ENCODE measurements at places on chromosomes 2 and 18.

GRCh38 chr2:70954886-70955285, 19.2 kb downstream of the ATP6V1B1 start:
- H3K4me1 ChIP-seq, result no peaks in the 10 kb centered on the region
- DNase-seq, result no peak
- no peaks in the 10 kb centered on the region for H3K36me3 ChIP-seq
- no peak overlapping the region for H3K4me3 ChIP-seq
- peaks cover 3% of the 10 kb centered on the region for H3K27me3 ChIP-seq

GRCh38 chr2:113760400-113760799, 4.0 kb upstream of the SLC35F5 start:
- H3K4me3 ChIP-seq, result no peak overlapping the region
- no peak for DNase-seq

GRCh38 chr2:210049831-210050230, 47.4 kb downstream of the RPE start:
- H3K27ac ChIP-seq, result no peak overlapping the region
- no peaks in the 10 kb centered on the region for H3K27me3 ChIP-seq
- DNase-seq, result no peak
- no peak overlapping the region for H3K4me3 ChIP-seq

DNA sequence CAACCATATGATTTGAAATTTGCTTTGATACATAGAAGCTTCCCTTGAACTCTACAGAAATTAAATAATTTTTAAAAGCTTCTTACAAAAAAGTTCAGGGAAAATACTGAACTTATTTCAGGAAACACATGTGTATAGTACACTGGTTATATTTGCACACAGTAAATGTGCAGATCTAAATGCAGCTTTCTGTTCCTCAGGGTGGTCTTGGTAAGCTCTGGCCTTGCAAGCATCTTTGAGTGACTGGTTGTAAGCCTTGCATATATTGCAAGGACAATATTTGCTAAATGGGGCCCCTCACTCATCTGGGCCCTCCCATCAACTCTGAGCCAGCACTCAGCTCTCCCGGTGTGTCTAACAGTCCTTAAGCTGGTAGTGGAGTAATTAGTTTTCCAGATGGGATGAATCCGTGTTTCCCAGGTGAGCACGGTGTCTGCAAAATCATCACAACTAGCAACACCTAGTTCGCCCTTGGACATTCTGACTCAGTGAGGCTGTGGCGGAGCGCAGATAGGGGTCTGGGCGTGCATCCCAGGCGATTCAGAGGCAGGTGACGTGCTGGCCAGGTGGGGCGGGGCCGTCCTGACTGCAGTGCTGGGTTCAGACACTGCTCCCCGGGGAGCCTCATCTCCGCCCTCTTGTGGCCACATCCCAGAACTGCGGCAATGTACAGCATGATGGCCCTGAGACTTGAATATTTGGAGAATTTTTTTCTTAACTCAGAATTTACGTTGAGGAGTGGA, 149.6 kb downstream of the MBP start:
- no peaks in the 10 kb centered on the region for H3K36me3 ChIP-seq
- H3K4me3 ChIP-seq, result no peak overlapping the region
- no peak overlapping the region for H3K27ac ChIP-seq
- DNase-seq, result peak; percentile 88

DNA sequence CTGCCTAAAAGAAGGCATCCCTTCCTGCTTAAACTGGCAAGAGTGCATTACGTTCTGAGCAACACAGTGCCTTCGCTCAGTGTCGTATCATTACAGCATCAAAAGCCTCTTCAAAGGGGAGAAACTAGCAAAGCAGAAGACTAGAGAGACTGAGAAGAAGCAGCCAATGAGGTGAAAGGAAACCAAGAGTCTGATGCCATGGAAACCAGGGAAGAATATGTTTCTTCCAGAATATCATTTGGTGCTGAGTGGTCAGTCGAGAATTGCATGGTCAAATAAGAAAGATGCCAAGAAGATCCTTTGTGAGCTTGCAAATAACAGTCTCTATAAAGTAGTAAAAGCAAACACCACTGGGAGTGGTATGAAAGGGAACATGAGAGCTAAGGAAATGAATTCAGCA, 312.1 kb upstream of the CHST9 start:
- H3K27me3 ChIP-seq, result no peaks in the 10 kb centered on the region
- H3K4me3 ChIP-seq, result no peak overlapping the region
- DNase-seq, result no peak

DNA sequence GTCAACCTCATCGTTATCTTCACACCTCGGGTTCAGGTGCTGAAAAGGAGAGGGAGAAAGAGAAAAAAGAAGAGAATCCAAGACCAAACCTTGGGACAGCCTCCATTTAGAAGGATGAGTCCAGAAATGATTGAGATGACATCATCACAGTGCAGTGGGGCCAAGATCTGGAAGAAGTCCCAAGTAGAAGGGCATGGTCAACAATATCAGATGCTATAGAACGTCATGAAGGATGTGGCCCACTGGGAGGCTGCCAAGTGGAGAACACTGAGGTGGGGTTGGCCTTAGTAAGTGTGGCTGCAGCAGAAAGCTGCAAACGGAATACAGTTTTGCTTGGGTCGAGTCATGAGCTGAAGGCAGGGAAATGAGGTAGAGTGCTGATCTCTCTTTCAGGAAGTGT, 91.1 kb upstream of the FZD7 start:
- no peak for DNase-seq
- H3K4me1 ChIP-seq, result no peaks in the 10 kb centered on the region
- no peaks in the 10 kb centered on the region for H3K36me3 ChIP-seq
- no peak overlapping the region for H3K27ac ChIP-seq
- no peaks in the 10 kb centered on the region for H3K27me3 ChIP-seq

DNA sequence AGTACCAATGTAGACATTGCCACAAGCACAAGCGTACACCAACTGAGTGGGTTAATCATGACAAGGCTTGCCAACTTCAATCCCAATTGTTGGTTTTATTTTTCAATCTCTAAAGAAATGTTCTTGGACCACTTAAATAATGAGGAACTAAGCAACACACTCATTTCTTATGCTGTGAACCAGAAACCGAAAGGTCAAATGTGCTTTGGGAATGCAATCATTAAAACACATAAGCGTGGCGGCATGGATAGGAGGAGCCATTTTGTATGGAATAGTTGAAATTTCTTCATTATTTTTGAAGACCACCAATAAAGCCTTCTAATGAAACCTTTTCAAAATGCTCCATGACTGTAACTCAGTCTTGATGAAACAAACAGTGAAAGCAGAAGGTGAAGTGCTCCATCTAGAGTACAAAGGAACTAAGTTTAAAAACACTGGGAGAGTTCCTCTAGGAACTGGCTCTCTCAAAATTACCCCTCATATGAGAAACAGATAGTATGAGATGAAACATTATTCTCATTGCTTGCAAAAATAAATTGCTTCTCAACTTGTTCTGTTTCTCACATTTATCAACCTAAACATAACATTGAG, 113.2 kb upstream of the CHST9 start:
- no peaks in the 10 kb centered on the region for H3K27me3 ChIP-seq
- peak overlapping the region; percentile 9 for H3K4me3 ChIP-seq
- no peaks in the 10 kb centered on the region for H3K4me1 ChIP-seq
- H3K27ac ChIP-seq, result no peak overlapping the region

DNA sequence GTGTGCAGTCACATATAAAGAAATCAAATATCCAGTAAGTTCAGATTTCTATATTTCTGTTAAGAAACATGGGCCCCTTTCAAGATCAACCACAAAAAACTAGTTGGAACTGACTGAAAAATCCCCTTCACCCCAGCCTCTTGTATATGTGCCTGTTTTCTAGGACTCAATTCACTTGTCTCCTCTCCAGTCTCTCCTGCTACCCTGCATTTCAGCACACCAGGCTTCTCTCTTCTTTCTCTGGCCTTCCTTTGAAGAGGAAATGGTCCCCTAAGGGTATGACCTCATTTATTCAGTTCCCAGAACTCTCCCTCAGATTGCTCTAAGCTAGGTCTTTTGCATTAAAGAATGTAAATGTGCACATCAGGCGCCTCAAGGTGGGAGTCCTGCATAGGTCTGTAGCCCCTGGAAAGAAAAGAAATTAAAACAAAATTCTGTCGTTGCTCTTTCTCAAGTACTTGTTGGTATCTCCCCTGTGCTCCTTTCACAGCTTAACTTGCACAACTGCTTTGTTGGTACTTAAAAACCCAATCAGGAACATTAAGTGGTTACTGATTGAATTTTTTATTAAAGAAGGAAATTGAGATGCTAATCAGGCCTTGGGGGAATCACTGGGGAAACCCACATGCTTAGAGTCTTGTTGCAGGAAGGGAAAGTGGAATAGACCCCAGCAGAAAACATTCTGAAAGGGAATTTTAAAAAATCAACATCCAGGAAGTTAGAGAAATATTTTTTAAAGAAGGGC, 278.4 kb downstream of the AGPS start:
- peaks cover 8% of the 10 kb centered on the region for H3K4me1 ChIP-seq
- no peaks in the 10 kb centered on the region for H3K36me3 ChIP-seq
- no peak overlapping the region for H3K27ac ChIP-seq
- no peak for DNase-seq
- no peak overlapping the region for H3K4me3 ChIP-seq

GRCh38 chr18:48993586-48993985, 42.8 kb upstream of the SMAD7 start:
- H3K4me3 ChIP-seq, result no peak overlapping the region
- no peaks in the 10 kb centered on the region for H3K27me3 ChIP-seq
- H3K4me1 ChIP-seq, result peaks cover 11% of the 10 kb centered on the region
- H3K36me3 ChIP-seq, result no peaks in the 10 kb centered on the region
- peak overlapping the region; percentile 34 for H3K27ac ChIP-seq

DNA sequence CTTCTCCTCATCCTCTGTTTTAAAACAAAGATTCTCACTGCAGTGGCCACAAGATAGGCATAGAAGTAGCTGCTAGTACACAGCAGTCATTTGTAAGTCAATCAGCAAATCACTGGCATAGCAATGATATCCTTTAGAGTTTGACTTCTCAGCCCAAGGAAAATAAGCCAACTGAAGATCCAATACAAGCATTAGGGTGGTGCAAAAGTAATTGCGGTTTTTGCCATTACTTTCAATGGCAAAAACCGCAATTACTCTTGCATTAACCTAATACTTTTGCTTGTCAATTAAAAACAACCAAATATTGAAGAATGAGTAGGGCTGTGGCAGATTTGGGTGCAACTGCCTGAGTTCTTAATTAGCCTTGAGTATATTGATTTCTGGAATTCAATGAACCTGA, 2.8 kb downstream of the G6PC2 start:
- H3K27ac ChIP-seq, result no peak overlapping the region
- no peaks in the 10 kb centered on the region for H3K4me1 ChIP-seq
- no peaks in the 10 kb centered on the region for H3K36me3 ChIP-seq
- DNase-seq, result no peak

DNA sequence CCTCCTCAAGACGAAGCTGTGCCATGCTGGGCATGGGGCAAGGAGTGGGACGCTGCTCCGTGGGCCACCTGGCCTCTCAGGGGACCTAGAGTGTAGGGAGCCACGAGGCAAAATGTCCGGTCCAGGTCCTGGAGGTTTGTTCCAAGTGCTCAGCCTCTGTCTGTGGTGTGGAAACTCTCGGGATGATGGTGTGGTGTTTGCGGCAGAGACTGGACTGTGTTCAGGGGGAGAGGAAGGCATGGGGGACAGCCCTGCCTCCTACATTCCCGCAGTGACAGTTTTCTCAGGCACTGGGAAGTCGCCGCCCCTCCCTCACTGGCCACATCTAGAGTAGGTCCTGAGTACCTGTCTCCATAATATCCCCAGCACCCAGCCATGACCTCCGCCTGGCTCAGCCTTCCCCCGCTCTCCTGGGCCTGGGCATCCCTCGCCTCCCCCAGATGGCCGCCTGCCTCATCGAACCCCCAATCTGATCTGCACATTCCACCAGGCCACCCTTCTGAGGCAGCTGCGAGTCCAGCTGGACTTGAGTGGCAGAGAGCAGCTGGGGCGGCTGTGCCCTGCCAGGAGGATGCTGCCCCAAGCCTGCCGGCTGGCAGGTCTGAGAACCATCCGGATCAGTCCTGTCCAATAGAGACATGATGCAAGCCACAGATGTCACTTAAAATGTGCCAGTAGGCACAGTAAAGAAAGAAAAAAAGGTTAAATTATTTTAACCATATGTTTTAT, 6.2 kb downstream of the KCNIP3 start:
- no peaks in the 10 kb centered on the region for H3K36me3 ChIP-seq
- H3K4me3 ChIP-seq, result no peak overlapping the region
- H3K27me3 ChIP-seq, result no peaks in the 10 kb centered on the region
- DNase-seq, result no peak

DNA sequence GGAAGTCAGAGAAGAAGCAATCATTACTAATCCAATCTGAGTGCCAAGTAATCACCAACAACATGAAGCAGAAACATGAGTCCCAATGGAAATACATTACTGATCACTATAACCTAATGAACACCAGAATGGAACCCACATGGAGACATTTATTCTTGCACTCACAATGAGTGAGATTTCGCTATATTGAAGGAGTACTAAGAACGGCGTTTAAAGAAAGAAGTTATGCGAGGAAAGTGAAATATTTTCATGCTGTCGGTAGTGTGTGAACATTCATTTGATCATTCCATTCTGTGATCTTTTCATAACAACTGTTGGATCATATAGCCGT, 181.1 kb downstream of the IRS1 start:
- H3K4me1 ChIP-seq, result peaks cover 10% of the 10 kb centered on the region
- no peak for DNase-seq
- no peaks in the 10 kb centered on the region for H3K36me3 ChIP-seq
- H3K27ac ChIP-seq, result no peak overlapping the region
- no peaks in the 10 kb centered on the region for H3K27me3 ChIP-seq
